ENCODE measurements at places on chromosomes 5 and 9.

GRCh38 chr5:158922816-158923215 lies 176.9 kb downstream of the EBF1 start:
- peak; percentile 21 for DNase-seq

GRCh38 chr5:142143878-142144277 lies 35.3 kb downstream of the NDFIP1 start:
- DNase-seq: no peak

- peak; percentile 71 for DNase-seq
Measured at GRCh38 chr5:135186662-135187522, 152.9 kb upstream of the PITX1 start.

GRCh38 chr5:89208392-89208791 lies 325.4 kb upstream of the MEF2C start:
- no peak for DNase-seq

- DNase-seq: no peak
Measured at GRCh38 chr5:33408816-33409215, 31.9 kb upstream of the TARS1 start.

- DNase-seq: peak; percentile 86
Measured at GRCh38 chr9:12775679-12776512, 1.1 kb downstream of the LURAP1L start.

DNA sequence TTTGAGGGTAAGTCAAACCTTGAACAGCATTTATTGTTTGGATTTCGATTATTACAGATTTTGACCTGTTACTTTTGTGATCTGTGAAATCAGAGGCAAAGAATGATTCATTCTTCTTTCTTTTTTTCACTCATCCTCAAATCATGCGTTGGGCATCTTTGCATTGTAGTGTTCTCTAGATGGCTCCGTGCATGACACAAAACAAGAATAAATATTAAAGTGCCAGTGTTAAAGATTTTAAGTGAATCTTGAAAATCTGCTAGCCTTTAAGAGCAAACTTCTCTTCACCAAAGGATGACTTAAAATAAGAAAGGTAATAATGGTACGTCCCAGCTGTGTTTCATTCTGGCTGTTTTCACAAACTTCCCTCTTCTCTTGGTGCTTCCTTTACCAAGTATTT lies 361.9 kb upstream of the SMARCA2 start:
- no peak for DNase-seq

GRCh38 chr5:161803-162110 lies 29.5 kb upstream of the LRRC14B start:
- no peak for DNase-seq

DNA sequence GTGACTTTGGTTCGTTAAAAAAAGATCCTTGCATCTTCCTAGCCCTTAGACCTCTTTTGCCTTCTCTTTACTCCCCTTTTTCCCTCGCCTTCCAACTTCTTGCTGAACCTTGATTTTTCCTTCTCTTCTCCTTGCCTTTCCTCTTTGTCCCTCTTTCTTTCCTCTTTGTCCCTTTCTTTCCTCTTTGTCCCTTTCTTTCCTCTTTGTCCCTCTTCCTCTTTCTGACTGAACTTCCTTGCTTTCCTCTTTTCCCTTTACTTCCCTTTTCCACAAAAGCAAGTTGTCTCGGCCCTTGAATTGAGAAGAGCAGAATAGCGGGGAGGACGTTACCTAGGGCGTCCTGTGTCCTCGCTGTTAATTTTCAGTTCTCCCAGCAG lies 1.4 kb upstream of the MLLT3 start:
- peak; percentile 37 for DNase-seq

DNA sequence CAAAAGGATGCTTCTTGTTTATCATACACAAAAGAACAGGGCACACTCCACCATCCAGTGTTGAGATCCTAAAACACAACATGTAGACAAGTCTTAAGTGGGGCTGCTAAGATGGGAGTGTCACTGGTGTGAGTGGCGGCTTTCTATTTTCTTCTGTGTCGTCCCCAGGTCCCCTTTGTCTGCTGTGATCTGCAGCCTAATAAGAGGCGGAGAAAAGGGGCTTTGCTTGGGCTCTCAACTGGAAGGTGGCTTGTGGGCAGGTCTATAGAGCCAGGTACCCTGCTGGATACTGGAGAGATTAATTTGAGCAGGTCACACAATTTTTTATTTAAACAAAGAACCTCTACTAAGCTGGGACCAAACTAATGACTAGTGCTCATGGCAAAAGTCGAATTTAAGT lies 126.1 kb upstream of the SAP30L start:
- no peak for DNase-seq

GRCh38 chr5:71794061-71794695 lies 75.1 kb downstream of the CARTPT start:
- no peak for DNase-seq

DNA sequence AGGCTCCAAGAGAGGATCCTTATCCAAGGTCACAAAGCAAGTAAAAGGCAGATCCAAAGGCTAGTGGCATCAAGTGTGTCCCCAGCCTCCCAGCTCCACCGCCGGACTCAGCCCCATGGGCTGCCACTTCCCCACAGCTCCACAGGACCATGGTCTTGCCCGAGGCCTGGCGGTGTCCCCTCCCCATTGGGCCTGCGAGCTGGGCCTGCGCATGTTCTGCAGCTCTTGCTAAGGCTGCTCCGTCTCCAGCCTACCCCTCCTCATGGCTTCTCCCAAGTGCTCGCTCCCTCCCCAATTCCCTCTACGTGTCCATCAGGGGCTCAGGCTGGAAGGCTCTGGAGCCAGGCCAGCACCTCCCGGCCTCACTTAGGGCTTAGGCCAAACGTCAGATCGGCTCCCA lies 29.4 kb downstream of the DBH start:
- no peak for DNase-seq

DNA sequence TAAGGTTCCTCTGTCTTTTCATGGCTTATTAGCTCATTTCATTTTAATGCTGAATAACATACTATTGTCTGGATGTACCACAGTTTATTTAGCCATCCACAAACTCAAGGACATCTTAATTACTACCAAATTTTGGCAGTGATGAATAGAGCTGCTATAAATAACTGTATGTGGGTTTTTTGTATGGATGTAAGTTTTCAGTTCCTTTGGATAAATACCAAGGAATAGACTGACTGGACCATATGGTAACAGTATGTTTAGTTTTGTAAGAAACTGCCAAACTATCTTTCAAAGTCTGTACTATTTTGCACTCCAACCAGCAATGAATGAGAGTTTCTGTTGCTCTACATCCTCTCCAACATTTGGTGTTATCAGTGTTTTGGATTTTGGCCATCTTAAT lies 38.7 kb downstream of the SCAMP1 start:
- DNase-seq: no peak

GRCh38 chr9:94913550-94913949 lies 187.1 kb downstream of the AOPEP start:
- DNase-seq: no peak

DNA sequence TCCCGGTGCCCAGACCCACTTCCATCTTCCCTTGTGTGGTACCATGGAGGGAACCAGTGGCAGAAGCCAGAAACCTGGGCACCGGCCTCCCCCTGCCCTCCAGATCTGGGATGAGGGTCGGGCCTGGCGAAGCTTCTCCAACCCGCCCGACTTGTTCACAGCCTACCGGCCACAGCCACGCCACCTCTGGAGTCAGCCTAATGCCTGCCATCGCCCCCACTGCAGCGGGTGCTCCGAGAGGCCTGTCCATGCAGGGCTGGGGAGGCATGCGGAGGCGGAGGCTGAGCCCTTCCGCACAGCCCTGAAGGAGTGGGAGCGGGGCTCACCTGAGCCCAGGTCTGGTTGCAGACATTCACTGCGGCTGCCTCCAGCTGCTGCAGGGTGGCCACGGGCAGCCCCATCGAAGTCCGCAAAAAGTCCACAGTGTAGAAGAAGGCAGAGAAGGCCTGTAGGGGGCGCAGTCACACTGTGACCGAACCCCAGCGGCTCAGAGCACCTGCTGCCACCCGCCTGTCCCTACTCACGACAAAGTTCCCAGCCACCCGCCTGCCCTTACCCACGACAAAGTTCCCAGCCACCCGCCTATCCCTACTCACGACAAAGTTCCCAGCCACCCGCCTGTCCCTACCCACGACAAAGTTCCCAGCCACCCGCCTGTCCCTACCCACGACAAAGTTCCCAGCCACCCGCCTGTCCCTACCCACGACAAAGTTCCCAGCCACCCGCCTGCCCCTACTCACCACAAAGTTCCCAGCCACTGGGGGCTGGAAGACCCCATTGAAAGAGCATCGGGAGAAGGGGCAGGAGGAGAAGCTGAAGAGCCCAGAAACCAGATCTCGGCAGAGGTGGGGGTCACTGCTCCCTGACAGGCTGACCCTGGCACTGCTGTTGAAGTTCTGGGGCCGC lies 3.8 kb upstream of the NPDC1 start:
- DNase-seq: peak; percentile 81

DNA sequence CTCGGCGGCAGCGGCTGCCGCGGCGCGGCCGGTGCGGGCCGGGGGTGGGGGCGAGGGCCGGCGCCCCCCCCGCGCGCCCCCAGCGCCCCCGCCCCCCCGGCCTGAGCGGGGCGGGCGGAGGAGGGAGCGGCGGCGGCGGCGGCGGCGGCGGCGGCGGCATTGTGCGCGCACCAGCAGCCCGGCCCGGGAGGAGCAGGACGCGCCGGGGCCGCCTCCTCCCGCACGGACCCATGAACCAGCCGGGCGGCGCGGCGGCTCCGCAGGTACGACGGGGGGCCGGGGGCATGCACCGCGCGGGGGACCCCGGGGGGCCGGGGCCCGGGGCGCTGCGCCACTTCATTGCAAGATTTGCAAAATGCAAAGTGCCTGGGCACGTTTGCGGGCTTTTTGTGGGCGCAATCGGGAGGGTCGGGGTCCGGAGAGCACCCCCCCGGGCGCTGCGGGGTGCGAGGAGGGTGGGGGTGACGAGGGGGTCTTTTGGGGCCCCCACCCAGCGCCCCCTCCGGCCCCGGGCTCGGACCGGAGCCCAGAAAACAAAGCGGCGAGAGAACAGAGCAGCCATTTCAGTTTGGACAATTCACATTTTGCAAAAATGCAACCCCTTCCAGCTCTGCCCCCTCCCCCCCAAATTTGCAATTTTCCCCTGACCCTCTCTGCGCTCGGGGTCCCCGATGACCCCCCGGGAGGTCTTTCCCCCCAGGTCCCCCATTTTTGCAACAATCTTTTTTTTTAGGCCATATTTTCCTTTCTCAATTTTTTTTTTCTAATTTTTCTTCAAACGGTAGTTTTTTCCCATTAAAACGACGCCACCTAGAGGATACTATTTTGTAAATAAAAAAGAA lies at the start of gene ZNF618:
Gene ZNF618, plus strand, starts transcription at position 159 of the 842 bp plus-strand sequence. Its CDS starts 72 bp downstream, at position 231.
- no peak for DNase-seq

DNA sequence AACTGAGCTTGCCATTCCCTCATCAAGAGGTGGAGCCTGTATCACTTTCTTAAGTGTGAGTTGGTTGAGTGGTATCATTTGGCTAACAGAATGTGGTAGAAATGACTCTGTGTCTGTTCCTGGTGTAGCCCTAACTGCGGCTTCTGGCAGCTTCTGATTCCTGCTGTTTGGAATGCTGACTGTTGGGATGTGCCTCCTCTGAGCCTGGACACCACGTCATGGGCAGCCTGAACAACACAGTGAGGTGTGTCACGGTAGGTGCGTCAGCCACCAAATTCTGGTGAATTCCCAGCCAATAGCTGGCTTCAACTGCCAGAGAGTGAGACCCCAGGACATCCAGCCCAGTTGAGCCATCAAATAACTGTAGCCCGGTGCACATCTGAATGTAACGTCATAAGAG lies 6.1 kb upstream of the C9orf152 start:
- no peak for DNase-seq

DNA sequence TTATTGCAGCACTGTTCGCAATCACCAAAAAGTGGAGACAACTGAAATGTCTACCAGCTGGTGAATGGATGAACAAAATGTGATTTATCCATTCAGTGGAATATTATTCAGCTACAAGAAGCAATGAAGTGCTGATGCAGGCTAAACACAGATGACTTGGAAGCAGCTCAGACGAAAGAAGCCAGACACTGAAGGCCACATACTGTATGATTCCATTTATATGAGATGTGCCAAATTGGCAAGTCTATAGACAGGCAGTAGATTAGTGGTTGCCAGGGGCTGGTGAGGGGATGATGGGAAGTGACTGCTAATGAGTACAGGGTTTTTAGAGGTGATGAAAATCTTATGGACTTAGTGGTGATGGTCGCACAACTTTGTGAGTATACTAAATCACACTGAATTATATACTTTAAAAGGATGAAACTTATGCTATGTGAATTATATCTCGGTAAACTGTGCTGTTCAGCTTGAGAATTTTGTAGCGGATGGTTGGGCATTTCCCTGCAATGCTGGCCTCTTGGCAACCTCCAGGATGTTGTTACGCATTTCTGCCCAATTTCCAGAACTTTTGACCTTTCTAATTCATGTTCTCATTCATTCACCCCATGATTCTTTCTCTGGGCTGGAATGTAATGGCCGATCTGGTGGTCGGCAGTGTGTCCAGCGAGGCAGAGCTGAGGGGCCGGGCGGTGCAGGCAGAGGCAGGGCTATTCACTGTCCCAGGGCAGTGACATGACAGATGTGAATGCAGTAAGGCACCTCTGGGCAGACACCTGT lies 22.0 kb upstream of the WNK2 start:
- no peak for DNase-seq

DNA sequence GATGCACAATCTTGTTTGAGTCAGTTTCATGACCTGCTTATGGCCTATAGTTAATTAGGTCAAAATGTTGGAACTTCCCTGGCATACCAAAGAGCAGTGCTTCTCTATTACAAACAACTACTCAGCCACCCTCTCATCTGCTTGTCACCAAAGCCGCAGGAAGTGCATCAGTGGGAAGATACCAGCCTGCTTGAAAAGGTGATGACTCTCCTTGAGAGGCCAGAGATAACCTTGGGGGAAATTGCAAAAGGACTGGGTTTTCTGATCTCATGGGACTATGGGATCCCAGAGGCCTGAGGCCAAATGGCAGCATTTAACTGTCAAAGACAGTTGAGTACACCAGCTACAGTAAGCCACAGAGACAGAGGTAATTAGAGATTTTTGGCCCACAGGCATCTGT lies 69.9 kb downstream of the C9orf57 start:
- DNase-seq: peak; percentile 77

GRCh38 chr5:139642891-139643871 lies 5.0 kb upstream of the CXXC5 start:
- DNase-seq: peak; percentile 65

- no peak for DNase-seq
Measured at GRCh38 chr5:171149772-171150171, 159.3 kb upstream of the TLX3 start.

GRCh38 chr9:100579665-100580064 lies 1.8 kb downstream of the CAVIN4 start:
- no peak for DNase-seq

DNA sequence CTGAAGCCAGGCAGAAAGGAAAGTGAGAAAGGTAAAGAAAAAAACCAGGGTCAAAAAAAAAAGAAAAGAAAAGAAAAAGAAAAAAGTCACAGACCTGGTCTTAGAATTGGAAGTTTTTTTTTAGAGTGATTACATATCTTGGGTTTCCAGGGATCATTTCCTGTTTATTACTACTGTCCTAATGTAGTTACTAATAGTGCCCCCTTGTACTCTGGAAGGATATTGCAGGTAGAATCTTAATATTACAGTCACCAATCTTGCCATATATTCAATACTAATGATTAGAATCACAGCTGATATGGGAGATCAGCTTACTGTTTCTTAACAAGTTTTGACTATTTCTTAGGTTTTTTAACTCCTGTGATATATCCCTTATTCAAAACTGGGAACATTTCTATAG lies 543.2 kb upstream of the CDH6 start:
- DNase-seq: no peak
